ENCODE measurements at places on chromosomes 6 and 20. TPM values are rescaled to one million over a fixed set of nuclear protein-coding genes. Genes with fewer than 3 reads are reported as not detected.

Gene BPI
- 0.43 TPM for total RNA-seq

Gene DCBLD1
- total RNA-seq = 2.8 TPM

Gene REM1
- 2.6 TPM for total RNA-seq

Gene FAM162B
- 6.4 TPM for total RNA-seq

Gene SLC35D3
- total RNA-seq = not detected

Gene SGK2
- total RNA-seq = 2.2 TPM

Gene RCAN2
- total RNA-seq = 12.0 TPM

Gene PGM3
- total RNA-seq = 45.4 TPM

Gene RIPOR3
- total RNA-seq = 8.4 TPM

Gene NMBR
- total RNA-seq = not detected

Gene TCF21
- 47.8 TPM for total RNA-seq

Gene TSBP1
- total RNA-seq = not detected

Gene NOL4L
- total RNA-seq = 17.1 TPM

Gene HLA-DRA
- total RNA-seq = 262 TPM

Gene MOXD1
- 1.0 TPM for total RNA-seq

Gene MYB
- total RNA-seq = 1.2 TPM

Gene EYS
- not detected for total RNA-seq

Gene VGLL2
- total RNA-seq = not detected

Gene ANGPT4
- total RNA-seq = 2.8 TPM

Gene RTN4IP1
- total RNA-seq = 3.7 TPM

Gene CALHM4
- total RNA-seq = not detected

Gene VSX1
- 0.13 TPM for total RNA-seq

Gene OR2H1
- not detected for total RNA-seq

Gene TAF4
- 33.3 TPM for total RNA-seq

Gene HSPA1L
- 1.3 TPM for total RNA-seq

Gene PARD6B
- 4.5 TPM for total RNA-seq

Gene RUNX2
- total RNA-seq = 1.9 TPM

Gene C6orf58
- not detected for total RNA-seq

Gene TSHZ2
- total RNA-seq = 67.4 TPM

Gene PAK5
- total RNA-seq = not detected

Gene KCNK16
- not detected for total RNA-seq

Gene SLC4A11
- 0.92 TPM for total RNA-seq

Gene C20orf144
- total RNA-seq = not detected

Gene PAQR8
- 24.5 TPM for total RNA-seq

Gene KIFC1
- total RNA-seq = 3.9 TPM

Gene RAMACL
- 4.2 TPM for total RNA-seq

Gene MAP1LC3A
- total RNA-seq = 55.0 TPM

Gene OR2J3
- not detected for total RNA-seq

Gene GRIK2
- 0.58 TPM for total RNA-seq

Gene ID1
- 215 TPM for total RNA-seq

Gene PRR18
- total RNA-seq = not detected

Gene C6orf132
- total RNA-seq = 2.3 TPM

Gene LY6G6D
- total RNA-seq = not detected

Gene CCDC170
- 19.8 TPM for total RNA-seq

Gene BNIP5
- total RNA-seq = 1.4 TPM

Gene CNR1
- total RNA-seq = 2.2 TPM

Gene ELOVL4
- 2.1 TPM for total RNA-seq

Gene CTCFL
- not detected for total RNA-seq

Gene FAM217A
- total RNA-seq = not detected

Gene PRPH2
- 4.3 TPM for total RNA-seq

Gene MUC22
- total RNA-seq = not detected

Gene AVP
- total RNA-seq = not detected

Gene PTPRT
- 0.12 TPM for total RNA-seq

Gene EFCAB8
- total RNA-seq = not detected

Gene GLP1R
- not detected for total RNA-seq

Gene NHLRC1
- 0.73 TPM for total RNA-seq
